Right ventricle myocardium superior (tissue), 1 donor: ENCODE measurements at places on chromosomes 12 and 14. TPM values are rescaled to one million over a fixed set of nuclear protein-coding genes. Genes with fewer than 3 reads are reported as not detected.

Gene COL2A1
- total RNA-seq: not detected

Gene ENDOU
- total RNA-seq: 0.11 TPM

GRCh38 chr12:41904041-41904440, 240.6 kb downstream of the GXYLT1 start:
- no peak for DNase-seq

Gene ZNF385A
- total RNA-seq: 10.7 TPM

- peak; percentile 49 for DNase-seq
Measured at GRCh38 chr12:6928022-6928702, 403 bp downstream of the ATN1 start.

- peak; percentile 74 for DNase-seq
Measured at GRCh38 chr14:76701981-76702380, 59.3 kb upstream of the VASH1 start.
